Mesenteric fat pad (tissue), 1 donor: ENCODE measurements at places on chromosomes 6 and 20. TPM values are rescaled to one million over a fixed set of nuclear protein-coding genes. Genes with fewer than 3 reads are reported as not detected.
A peak's percentile ranks its signal among the peaks of the same experiment; 100 is the strongest.

OOEP gene
- total RNA-seq, result not detected

BPIFB4 gene
- total RNA-seq, result not detected

GRCh38 chr6:122697458-122697857 is 82.1 kb upstream of the FABP7 start:
- DNase-seq, result no peak

- DNase-seq, result peak; percentile 65
Observed at GRCh38 chr20:17651760-17652388, 30.2 kb downstream of the RRBP1 start.

BPIFA1 gene
- total RNA-seq, result not detected

HM13 gene
- total RNA-seq, result 186 TPM

DNA sequence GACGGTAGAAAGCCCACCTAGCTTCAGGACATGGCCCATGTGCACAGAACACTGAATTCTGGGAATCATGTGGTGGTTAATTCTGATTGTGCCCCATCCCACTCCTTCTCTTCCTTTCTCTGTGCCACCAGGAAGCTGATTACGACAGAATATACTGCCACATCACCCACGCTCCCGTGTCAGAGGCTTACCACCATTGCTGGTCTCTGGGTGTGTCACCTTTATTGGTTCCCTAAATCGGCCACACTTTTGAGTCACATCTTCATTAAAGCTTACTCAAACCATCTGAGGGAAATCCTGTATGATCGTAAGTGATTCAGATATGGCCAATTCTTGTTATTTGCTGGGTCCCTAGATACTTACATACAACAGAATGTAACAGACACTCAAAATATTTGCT is 3.1 kb downstream of the TRMT6 start:
- DNase-seq, result no peak

PTCRA gene
- total RNA-seq, result not detected

- DNase-seq, result no peak
Observed at GRCh38 chr20:54645445-54646155, 170.2 kb downstream of the DOK5 start.

NOX3 gene
- not detected for total RNA-seq

RIPPLY2 gene
- total RNA-seq, result not detected

DNA sequence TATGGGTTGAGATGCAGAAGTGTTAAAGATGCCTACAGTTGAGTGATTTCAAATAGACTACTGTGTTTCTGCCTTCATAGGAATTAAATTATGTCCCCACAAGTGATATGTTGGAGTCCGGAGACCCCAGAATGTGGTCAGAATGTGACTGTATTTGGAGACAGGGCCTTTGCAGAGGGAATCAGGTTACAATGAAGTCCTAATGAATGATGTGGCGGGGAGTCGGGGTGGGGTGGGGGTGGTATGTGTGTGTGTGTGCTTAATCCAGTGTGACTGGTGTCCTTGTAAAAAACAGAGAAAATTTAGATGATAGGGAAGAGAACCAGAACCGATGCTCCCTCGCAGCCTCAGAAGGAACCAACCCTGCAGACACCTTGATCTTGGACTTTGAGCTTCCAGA is 448.2 kb downstream of the QKI start:
- no peak for DNase-seq

GRCh38 chr6:21734204-21734603 is 140.7 kb downstream of the SOX4 start:
- no peak for DNase-seq

MYH7B gene
- 0.06 TPM for total RNA-seq

DNA sequence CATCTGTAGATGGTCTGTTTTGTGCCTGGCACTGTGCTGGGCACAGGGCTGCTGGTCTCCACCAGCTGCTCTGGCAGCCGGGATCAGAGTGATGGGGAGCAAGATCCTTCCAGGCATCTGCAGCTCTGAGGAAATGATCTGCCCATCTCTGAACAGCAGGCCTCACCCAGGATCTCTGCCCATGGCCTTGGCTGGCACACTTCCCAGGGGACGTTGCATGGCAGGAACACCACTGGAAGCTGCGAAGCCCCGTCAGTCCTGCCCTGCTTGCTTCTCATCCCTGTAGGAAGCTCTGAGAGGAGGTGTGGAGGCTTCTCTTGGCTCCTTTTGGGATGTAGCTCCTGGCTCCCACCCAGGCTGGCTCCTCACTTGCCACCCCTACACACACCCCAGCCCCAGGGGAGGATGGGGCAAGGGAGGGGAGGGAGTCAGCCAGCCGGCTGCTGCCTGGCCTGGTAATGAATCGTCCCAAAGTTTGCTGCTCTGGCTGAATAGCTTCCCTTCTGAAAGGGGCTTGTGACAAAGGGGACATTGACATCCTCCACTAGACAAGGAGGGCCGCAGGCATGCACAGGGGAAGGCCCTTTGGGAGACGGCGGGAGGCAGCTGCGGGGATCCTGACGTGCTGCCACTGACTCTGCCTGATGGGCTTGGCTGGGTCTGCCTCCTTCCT is 108.9 kb downstream of the VEGFA start:
- no peak for DNase-seq

ABHD16B gene
- not detected for total RNA-seq

- DNase-seq, result no peak
Observed at GRCh38 chr20:6504826-6505225, 262.7 kb upstream of the BMP2 start.

GRCh38 chr6:47679322-47679906 is 19.0 kb upstream of the ADGRF4 start:
- DNase-seq, result no peak

- DNase-seq, result no peak
Observed at GRCh38 chr6:38391206-38391605, 248.5 kb downstream of the BTBD9 start.

CLPSL1 gene
- not detected for total RNA-seq

- no peak for DNase-seq
Observed at GRCh38 chr6:35370785-35371493, 28.6 kb downstream of the PPARD start.
